ENCODE measurements at places on chromosomes 4 and X.

DNA sequence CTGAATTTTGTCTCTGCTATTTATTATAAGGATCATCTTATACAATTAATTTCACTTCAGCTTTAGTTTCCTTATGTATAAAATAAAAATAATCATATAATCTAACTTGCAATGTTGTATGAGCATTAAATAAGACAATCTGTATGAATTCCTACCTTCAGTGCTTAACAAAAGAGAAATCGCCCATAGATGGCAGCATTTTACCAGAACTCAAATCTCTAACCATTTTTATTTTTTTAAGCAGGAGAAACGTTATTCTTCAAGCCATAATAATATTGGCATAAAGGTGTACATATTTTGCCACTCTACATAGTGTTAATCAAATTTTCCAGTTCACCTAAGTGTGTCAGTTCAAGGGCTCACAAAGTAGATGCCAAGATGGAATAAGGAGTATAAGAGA, 78.8 kb downstream of the TMEM47 start:
- DNase-seq = no peak

DNA sequence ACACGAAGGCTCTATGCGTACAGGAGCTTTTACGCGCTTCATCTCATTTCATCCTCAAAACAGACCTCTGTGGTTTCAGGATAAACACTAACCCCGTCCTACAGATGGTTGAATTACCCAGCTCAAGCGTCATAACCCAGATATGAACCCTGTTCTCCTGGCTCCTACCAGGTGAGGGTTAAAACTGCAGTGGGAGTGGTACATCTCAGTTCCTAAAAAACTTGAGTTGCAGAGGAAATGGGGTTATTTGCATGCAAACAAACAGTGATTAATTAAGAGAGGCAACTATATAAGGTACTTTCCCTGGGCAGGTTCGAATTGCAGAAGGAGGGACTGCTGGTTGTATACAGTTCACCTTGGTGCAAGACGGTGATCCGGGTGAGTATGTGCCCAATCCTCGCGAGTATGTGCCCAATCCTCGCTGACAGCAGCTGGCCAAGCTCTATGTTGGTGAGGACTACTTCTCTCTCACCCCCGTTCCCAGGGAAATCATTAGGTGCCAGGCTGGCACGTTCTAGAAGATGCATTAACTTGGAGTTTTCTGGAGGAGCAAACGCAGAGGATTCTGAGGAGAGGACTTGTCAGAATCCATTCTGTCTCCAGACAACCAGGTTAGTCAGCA, 72.6 kb downstream of the FHDC1 start:
- no peak for DNase-seq

- DNase-seq = no peak
Observed at GRCh38 chr4:3311489-3312171, 18.8 kb downstream of the RGS12 start.

DNA sequence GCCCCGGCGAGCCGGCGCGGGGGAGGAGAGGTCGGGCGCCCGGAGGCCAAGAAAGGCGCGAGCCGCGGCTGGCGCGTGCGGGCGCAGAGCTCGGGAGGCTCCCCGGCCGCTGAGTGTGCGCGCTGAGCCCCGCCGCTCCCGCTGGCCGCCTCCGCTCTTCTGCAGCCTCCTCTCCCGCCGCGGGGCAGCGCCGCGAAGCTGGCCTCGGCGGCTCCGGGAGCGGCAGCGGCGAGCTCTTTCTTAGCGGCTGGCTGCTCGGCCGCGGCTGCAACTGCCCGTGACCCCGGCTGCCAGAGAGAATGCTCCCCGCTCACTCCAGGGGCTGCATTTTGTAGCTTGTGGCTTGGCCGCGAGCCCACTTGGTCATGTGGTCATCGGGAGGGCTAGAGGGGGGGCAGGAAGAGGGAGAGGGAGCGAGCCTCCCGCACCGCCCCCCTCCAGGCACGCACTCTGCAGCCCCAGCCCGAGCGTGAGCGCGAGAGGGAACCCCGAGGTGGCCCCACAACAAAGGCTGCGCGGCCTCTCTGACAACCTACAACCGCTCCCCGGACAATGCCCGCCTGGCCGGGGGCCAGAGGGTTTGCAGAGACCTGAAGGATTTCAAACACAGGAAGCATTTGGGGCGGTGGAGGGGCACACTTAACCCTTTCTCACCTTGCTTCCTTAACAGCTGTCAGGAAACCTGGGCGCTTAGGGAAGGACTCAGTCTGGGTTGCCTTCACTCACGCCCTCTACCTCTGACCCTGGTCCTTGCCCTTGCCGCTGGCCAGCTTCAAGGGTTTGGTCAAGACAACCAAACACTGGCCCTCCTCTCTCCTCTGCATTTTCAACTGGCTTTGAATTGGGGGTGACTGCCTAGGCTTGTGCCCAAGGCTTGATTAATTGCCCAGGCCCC, at the start of gene APLN:
Gene APLN, minus strand, starts transcription at position 305 of the 895 bp plus-strand sequence. CDS start 326 bp downstream, outside the sequence.
- DNase-seq = no peak

- no peak for DNase-seq
Observed at GRCh38 chrX:2692221-2693112, 1.4 kb downstream of the CD99 start.

DNA sequence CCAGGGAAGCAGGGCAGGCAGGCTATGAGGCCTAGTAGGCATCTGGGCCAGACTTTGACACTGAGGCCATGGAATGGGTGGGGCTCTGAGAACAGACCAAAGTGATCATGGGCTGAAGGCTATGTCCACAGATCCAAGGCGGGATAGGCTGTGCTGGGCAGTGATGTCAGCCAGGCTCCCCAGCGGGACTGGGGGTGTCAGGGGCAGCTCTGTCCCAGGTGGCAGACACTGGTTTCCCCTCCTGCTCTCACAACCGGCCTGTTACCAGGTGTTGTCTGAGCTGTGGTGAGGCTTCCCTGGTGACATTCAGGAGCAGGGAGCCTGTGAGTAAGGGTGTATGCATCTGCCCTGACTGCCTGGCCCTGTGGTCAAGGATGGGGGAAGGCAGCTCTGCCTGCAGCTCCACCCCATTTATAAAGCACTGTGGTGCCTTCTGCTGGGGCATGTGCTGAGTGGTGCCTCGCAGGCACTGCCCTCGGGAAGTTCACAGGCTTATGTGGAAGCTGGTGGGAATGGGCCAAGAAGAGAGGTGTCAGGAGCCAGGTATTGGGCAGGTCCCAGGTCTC, 2.9 kb downstream of the IL9R start:
- no peak for DNase-seq

- DNase-seq = no peak
Observed at GRCh38 chr4:16537926-16538325, 311.7 kb upstream of the TAPT1 start.

GRCh38 chr4:94519925-94520789, 68.4 kb downstream of the PDLIM5 start:
- DNase-seq = no peak

DNA sequence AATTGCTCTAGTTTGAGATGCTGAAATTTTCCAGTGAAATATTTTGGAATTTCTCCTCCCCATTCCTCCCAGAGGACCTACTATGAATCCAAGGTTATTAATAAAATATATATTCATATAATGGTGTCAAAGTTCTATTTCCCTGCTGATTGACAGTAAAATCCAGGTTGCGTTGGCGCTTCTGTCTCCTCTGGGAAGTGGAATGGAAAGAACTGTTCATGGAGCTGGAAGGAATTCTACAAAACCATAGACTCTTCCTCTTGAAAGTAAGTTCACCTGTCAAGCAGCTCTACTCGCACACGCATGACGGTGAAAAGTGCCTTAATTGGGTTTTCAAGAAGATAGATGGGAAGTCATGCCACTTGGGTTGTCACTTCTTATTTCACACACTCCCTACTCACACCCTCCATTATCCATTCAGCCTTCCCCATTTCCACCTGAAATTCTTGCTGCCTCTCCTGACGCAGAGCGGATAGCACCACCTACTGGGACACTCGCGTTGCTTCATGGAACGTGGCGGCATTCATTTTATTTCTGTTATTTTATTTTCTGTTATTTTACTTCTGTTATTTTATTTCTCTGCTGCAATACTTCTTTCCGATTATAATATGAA, 351.6 kb downstream of the NLGN4X start:
- no peak for DNase-seq

DNA sequence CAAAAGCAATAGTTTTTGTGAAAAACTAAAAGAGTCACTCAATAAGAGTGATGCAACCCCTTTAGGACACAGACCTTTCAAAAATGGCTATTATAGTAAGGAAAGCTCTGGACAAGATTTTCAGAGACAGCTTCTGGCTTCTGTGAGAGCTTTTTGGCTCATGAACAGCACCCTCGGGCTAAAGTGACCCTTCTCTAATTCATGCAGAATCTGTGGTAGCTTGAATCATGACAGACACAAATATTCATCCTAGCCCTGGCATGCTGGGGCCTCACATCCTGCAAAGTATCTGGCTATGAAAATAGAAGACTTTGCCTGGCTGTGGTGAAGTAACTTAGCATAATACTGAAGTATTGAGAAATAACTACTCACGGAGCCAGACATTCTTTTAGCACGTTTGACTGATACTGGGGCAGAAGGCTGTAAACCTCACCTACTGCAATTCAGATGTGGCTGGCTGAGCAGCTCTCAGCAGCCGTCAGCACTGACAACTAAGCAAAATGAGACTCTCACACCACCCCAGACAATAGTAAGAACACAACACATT, 327.3 kb downstream of the MAPK10 start:
- DNase-seq = no peak

- DNase-seq = no peak
Observed at GRCh38 chr4:77893451-77893850, 30.8 kb downstream of the MRPL1 start.

GRCh38 chr4:37245391-37245954, 930 bp downstream of the NWD2 start:
- DNase-seq = no peak

DNA sequence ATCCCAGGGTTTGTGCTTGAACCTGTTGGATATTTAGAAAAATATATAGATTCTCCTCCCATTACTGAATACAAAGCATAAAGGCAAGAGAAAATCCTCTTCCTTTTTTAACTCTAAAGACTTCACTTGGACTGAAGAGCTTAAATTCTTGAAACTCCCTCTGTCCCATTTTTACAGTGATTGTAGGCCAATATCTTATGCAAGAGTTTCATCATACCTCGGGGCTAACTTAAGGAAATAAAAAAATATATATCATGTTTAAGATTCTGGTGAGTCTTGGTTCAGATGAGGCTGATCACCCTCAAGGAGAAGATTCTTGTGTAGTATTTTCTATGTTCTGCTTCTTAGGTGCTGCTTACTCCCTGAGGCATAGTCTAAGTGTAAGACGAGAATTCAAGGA, 1449.6 kb downstream of the C4orf33 start:
- no peak for DNase-seq

DNA sequence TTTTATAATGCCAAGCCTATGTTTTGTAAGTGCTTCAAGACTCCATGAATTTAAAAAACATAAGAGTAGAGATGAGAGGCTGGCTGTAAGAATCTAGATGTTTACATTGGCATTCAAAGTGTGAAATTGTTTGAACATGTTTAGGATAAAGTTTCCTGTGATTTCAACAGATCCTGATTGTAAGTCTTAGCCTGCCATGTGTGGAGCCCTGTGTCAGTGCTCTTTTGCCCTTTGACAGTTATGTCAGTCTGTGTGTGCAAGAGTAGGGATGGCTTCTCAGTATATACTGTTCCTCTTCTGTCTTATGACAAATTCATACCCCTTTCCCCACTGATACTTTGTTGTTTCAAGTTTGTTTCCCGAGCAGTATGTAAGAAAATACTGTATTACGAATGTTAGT, 68.2 kb downstream of the USP9X start:
- no peak for DNase-seq

GRCh38 chr4:8818063-8818881, 53.4 kb downstream of the HMX1 start:
- no peak for DNase-seq

DNA sequence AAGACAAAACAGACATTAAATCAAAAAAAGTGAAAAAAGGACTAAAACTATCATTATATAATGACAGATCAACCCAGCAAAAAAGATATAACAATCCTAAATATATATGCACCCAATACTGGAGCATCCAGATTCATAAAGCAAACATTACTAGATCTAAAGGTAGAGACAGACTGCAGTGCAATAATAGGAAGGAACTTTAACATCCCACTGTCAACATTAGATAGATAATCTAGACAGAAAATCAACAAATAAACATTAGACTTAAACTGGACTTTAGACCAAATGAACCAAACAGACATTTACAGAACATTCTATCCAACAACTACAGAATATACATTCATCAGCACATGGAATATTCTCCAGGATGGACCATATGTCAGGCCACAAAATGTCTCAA, 29.5 kb upstream of the RAB39B start:
- DNase-seq = no peak

GRCh38 chrX:120309873-120310705, 1.2 kb downstream of the TMEM255A start:
- peak; percentile 22 for DNase-seq

DNA sequence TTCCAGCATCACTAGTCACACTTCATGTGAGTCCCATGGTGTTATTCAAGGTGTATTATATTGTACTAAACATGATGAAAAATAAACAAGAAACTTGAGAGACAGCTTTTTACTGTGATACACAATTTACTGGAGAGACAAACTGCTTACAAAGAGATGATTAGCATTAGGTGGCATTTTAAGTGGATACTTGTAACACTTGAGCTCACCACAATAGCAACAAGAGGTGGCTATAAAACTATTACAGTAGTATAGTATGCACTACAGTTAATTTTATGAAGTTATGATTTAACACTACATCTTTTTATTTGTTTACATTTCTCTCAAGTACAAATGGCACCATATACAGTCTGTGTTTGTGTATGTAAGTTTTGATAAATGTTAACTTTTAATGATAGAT, 246.6 kb downstream of the PARM1 start:
- no peak for DNase-seq

GRCh38 chrX:125131164-125131563, 188.5 kb upstream of the TEX13C start:
- no peak for DNase-seq

Measured in activated CD8-positive, alpha-beta memory T cell treated with anti-CD3 and anti-CD28 coated beads, Interleukin-2, amount 50 U/mL, for 4 hours (primary cell).